ENCODE measurements at places on chromosomes 13 and 19. TPM values are rescaled to one million over a fixed set of nuclear protein-coding genes. Genes with fewer than 3 reads are reported as not detected.

DNA sequence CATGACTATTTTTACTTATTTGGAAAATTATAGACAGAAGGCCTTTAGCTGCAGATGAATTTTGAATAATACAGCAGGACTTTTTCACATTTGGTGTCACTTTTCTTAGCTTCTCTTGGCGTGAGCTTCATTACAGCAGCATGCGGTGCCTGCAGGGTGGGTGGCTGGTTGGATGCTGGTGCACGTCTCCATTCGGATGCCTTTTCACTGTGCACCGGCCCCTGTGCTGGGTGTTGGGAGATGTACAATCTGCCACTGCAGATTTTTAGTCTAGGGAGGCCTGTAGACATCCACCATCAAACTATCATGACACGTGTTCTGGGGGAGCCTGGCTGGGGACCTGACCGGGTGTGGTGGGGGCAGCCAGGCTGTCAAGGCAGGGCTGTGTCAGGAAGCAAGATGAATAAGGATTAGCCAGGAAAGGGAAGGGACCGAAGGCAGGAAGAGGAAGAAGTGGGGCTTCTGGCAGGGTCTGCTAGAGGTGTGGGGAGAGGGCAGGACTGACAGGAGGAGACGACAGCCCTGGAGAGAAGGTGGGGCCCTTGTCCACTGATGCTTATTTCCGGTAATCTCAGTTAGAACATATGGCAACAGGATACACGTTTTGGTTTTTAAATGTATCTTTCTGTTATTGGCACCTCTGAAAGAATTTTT, 88.8 kb downstream of the ARHGEF7 start:
- no peak for DNase-seq

DNA sequence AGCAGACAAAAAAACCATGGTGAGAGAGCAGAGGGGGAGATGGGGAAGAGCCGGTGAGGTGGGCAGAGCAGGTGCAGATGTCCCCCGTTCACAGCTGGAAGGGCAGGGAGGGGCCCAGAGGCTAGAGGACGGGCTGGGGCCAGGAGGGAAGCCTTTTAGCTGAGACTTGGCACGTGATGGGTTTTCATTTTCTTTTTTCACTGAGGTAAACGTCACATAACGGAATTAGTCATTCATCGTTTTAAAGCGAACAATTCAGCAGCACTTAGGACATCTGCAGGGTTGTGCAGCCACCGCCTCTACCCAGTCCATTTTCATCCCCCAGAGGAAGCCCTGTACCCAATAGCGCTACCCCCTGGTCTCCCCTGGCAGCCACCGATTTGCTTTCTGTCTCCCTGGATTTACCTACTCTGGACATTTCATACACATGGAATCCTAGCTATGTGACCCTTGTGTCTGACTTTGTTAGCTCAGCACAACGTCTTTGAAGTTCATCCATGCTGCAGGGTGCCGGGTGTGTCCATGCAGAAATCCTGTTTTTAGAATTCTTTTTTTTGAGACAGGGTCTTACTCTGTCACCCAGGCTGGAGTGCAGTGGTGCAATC, 16.0 kb upstream of the EMC10 start:
- DNase-seq: no peak

GRCh38 chr13:92197669-92198068, 799.2 kb downstream of the GPC5 start:
- no peak for DNase-seq

- no peak for DNase-seq
These were observed 40.3 kb downstream of the ERICH6B start for GRCh38 chr13:45575146-45575829.

The PRR22 gene
- 3.8 TPM for total RNA-seq

GRCh38 chr19:1773184-1773583, 19.9 kb downstream of the ONECUT3 start:
- DNase-seq: no peak

The PTGER1 gene
- 0.36 TPM for total RNA-seq

Measured in activated naive CD8-positive, alpha-beta T cell treated with anti-CD3 and anti-CD28 coated beads, Interleukin-2, amount 10 ng/mL, durations not matched to agents 7 days and 5 days (primary cell).